ENCODE measurements at places on chromosomes 12 and 14.

GRCh38 chr12:45557016-45557415 is 172.5 kb upstream of the ARID2 start:
- peak; percentile 79 for DNase-seq

DNA sequence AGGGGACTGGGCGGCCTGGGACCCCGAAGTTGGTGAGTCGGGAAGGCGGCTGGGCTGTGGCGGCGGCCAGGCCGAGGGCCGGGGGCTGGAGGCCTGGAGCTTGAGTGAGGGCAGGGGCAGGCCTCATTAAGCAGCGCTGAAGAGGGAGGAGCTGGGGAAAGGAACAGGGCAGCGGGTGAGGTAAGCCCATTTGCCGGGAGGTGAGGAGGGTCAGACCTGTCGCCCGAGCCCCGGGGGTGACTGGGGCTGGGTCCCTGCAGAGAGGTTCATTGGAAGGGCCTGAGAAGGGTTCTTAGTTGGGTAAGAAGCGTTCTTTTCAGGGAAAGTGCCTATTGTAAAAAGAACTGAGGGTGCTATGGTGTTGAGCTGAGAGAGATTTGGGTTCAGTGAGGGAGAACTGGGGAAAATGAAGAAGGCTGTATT is 441 bp downstream of the RAB5B start:
- peak; percentile 69 for DNase-seq

DNA sequence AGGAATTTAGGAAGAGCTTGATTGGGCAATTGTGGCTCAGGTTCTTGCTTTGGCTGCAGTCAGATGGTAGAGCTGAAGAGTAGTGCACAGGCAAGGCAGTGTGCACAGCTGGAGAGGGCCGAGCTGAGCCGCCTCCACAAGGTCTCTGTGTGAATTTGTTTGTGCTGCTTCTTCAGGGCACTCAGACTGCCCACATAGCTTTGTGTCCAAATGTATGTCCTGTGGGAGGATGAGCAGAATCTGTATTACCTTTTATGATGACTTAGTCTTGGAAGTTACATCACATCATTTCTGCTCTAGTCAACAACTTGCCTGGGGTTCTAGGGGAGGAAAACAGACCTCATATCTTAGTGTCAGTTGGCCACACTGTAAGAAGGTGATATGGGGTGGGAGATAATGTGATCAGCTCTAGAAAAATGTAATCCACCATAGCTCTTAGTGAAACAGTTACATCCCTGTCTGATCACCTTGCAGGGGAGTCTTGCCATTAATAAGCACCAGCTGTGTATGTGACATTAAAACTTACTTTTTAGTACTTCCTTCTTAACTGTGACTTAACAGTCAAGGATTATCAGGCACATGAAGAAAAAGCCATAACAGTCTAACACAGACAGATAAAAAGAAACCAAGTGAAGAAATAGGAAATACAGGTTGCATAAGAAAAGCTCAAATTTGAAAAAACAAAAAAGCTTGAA is 53.4 kb downstream of the RCOR1 start:
- DNase-seq: peak; percentile 55

- no peak for DNase-seq
Observed at GRCh38 chr14:76272774-76273173, 103.2 kb upstream of the ESRRB start.

- DNase-seq: no peak
Observed at GRCh38 chr12:132511516-132512196, 21.7 kb downstream of the FBRSL1 start.

DNA sequence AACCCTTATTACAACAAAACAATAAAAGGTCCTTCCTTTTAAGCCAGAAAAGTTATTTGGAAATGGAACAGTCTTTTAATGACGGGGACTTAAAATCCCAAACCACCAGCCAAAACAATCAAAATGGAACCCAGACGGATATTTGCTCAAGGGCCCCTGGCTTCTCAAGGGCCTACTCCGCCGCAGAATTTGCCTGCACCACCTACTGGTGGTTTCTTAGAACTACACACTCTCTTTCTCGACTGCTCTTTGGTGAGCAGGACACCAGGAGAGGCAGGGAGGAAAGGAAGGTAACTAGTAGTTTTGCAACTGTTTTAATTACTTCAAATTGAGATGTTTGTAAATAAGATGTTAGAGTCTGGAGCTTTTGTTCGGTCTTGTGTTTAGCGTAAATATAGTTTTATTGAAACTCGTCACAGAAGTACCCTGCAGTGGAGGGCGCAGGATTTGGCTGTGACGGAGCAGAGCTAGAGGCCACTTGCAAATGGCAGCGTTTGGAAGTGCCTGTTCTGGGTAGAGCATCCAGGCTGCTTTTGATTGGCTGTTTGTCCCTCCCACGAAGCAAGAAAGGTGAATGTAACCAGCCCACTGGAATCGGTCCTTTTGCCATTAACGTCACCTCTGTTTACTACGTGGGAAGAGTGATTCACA is 238.5 kb downstream of the CACNA1C start:
- peak; percentile 69 for DNase-seq

DNA sequence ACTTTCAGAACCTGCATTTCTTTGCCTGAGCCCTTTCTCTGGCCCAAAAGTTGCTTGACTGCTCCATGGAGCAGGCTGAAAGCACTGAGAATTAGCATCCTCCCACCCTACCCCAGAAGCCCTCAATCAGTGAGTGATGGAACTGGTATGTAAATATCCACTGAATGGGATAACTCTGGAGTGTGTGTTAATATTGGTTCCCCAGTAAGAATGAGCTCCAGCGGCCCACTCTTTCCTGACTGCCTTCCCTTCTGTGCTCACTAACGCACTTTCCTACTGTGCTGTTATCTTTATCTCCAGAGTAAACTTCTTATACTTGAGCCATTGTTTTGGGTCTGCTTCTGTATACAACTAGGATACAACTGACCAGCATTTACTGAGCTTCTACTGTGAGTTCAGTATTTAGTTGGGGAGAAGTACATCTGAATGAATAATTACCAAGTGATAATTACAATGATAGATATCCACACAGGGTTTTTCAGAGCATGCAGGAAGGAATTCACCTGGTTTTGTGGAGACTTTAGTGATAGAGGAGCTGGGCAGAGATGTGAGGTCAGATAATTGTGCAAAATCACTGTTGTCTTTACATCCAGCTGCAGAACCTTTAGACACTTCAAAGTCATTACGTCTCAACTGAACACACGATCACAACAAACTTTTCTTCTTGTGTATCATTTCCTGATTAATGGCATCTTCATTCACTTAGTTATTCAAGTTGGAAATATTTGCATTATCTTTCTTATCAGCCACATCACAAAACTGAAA is 149.2 kb upstream of the BTG1 start:
- no peak for DNase-seq

- no peak for DNase-seq
Observed at GRCh38 chr12:81692008-81692407, 67.1 kb downstream of the PPFIA2 start.

GRCh38 chr12:121279071-121279375 is 17.5 kb downstream of the CAMKK2 start:
- DNase-seq: peak; percentile 45
